ENCODE measurements at places on chromosomes 1 and 21.

- no peak for DNase-seq
Observed at GRCh38 chr1:8604041-8604945, 213.1 kb downstream of the RERE start.

GRCh38 chr1:39841429-39841828, 41.9 kb downstream of the TRIT1 start:
- DNase-seq = no peak

GRCh38 chr1:162663589-162664106, 31.4 kb downstream of the DDR2 start:
- no peak for DNase-seq

DNA sequence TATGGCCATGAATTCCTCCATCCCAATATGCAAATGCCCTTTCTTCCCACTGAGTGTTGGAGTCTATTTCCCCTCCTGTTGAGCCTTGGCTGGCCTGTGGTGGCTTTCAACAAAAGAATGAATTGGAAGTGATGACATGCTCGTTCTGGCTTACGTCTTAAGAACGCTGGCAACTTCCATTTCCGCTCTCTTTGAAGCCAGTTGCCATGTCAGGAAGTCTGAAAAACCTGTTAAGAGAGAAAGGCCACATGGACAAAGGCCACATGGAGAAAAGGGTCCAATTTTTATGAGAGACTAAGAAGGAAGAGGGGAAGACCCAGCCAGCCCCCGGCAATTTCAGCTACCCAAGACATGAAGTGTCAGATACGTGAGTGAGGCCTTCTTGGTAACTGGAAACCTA, 45.6 kb upstream of the GADD45A start:
- DNase-seq = no peak

GRCh38 chr1:115144176-115144575, 54.9 kb upstream of the TSPAN2 start:
- no peak for DNase-seq

- no peak for DNase-seq
Observed at GRCh38 chr21:41247561-41248545, 68.7 kb upstream of the FAM3B start.

All from left hindlimb (tissue), 1 donor.